ENCODE measurements at places on chromosomes 6 and 20.

- no peak for DNase-seq
Measured at GRCh38 chr6:160801418-160801817, 99.4 kb downstream of the PLG start.

GRCh38 chr6:160917572-160917971 lies 74.0 kb upstream of the MAP3K4 start:
- no peak for DNase-seq

GRCh38 chr20:62830821-62831220 lies 14.0 kb downstream of the COL9A3 start:
- no peak for DNase-seq

DNA sequence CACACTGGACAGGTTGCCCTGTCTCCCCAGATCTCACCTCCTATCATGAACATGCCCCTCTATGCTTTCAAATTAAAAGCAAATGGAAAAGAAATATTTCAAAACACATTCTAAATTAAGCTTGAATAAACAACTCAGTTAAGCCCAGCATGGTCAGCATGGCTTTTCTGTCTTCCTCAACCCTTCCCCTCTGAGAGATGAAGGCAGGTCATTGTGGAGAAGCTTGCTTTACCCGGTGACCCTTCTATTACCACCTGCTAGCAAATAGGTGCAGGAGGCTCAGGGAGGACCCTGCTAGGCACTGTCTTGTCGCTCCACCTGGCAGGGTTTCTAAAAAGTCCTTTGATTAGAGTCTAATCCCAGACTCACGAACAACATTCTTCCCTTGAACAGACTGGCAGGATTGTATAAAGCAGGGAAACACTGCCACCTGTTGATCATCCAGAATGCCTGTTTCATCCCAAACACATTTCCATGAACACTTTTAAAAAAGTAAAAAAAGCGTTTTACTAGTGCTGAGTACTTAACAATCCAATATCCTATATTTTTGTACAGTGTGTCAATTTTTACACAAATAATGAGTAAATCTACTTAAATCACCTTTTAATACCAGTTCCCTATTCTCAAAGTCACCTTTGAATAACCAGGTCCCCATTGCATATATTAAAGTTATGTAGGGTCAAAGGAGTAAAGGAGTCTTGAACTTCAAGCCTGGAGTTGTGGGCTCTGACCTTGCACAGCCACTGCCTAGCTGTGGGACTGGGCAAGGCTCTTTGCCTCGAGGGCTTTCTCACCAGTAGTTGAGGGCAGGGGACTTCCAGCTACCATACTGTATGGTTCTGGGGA lies 75.5 kb downstream of the GPR6 start:
- peak; percentile 62 for DNase-seq

- DNase-seq: peak; percentile 87
Measured at GRCh38 chr20:52083627-52084232, 107.8 kb downstream of the ZFP64 start.

DNA sequence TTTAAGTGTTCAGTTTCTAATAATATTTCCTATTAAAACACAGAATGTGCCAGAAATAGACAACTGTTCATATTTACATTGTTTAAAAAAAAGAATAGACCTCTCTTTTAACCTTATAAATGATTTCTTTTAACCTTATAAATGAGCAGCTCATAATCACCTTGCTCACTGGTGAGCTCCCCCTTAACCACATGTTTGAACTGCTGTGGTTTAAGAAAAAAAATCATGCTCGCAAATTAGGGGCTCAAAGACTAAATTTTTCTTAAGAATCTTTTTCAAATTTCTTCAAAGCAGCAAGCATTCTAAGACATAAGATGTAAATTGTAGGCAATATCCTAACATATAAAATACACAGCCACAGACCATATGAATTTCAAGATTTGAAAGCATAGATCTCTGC lies 32.8 kb downstream of the FAM8A1 start:
- no peak for DNase-seq

DNA sequence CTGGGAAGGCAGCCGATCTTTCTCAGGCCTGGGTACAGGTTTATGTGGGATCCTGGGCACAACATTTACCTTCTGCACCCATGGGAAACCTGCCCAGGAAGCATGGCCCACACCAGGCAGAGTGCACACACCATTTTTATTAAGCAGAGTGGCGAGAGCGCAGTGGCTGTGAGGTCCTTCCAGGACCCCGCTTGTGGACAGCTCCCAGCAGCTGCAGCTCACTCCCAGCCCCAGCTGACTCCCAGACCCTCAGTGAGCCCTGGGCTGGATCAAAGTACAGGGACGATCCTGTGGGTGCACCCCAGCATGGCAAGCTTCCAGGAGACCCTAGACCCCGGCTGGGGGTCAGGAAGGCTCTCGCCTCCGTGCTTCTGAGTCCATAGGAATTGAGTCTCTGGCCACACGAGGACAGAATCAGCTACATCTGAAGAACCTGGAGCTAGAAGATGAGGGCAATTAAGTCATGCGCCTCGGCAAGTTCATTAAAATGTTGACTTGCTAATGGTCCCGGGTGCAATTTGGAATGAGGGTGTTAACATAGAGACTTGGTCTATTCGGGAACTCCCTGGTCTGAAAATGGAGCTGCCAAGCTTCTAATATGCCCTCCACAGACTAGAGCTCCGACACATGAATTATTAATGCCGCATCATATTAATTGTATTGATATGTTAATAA lies 65.4 kb upstream of the SLCO4A1 start:
- peak; percentile 83 for DNase-seq

- DNase-seq: no peak
Measured at GRCh38 chr6:163843218-163843617, 428.7 kb downstream of the QKI start.

DNA sequence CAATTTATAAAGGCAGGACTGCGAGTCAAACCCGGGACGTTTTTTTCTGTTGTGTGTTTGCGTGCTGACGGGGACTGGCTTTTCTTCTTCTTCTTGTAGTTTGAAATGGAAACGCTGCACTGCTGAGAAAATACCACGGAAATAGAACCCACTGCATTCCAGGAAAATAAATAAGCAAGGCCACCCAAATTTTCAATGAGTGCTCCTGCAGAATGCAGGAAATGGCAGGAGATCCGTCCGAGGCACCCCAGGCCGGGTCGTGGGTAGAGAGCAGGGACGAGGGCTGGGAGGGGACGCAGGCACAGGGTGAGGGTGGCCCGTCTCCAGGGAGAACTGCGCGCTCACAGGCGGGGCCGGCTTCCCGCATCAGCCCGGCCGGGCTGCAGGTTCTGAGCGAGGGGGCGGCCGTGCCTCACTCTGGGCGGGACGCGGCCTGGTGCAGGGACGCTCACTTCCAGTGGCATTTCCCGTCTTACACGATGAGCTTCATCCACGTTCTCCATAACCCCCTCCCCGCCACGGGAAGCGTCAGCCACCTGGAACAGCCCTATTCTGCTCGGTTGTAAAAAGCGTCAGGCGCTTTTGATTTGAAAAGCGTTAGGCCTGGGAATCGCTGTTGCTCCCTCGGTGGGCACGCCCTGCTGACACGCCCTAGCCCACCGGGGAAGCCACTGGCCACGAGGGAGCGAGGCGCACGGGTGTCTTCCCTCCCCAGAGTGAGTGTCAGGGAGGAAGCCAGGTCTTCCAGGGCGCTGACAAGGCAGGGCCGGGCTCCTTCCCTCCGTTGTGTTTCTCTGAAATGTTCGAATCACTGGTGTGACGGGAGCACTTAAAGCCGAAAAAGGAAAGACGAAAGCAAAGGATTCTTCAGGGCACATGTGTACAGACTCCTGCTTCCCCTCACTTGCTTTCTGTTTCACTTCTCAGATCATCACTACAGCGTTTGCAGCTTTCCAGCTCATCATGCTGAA lies 17.9 kb upstream of the EXOC2 start:
- peak; percentile 59 for DNase-seq

DNA sequence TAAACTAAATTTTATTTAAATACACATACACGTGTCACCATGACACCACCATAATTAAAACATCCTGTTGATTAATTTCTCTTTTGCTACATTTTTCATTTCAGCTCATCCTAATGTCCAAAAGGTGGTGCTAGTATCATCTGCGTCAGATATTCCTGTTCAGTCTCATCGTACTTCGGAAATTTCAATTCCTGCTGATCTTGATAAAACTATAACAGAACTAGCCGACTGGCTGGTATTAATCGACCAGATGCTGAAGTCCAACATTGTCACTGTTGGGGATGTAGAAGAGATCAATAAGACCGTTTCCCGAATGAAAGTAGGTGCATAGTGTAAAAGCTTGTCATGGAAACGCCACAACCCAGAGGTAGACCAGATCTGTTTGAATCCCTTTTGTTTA lies 263.4 kb downstream of the UTRN start:
- no peak for DNase-seq

Data from HTR-8/SVneo (cell line).